ENCODE measurements at places on chromosomes 16 and 17.

DNA sequence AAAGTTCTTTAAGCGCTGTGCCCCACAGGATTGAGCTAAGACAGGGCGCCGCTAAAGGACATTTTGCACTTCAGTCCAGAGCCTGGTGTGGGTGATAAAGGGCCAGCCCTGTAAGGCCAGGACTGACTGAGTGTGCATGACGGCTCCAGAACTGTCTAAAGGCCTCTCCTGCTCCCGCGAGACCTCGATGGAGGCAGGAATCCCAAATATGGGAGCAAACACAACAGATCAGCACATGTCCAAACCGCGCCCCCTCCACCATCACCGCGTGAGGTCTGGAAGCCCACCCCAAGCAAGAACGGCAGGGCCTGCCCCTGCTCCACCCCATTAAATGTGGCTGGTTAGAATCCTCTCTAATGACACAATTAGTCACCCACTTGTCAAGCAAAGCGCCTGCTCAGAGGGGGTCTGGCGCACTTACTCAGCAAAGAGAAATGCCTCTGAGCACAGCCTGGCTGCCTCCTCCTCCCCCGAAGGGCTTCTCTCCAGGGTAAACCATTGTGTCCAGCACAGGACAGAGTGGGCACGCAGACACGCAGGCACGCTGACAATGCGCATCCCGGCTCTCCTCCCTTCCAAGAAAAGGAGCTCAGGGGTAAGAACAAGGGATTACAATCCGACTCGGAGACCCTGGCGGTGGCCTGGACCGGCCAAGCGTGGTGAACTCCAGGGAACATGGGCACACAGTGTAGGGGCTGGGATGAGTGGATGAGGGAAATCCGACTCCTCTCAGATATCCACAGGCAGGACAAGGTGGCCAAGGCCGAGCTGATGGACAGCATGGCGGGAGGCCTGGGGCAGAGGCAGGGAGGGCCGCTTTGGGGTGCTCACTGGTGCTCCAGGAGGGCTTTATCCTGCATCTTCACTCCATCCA lies 1.5 kb downstream of the MXRA7 start:
- DNase-seq: peak; percentile 99

GRCh38 chr17:78359321-78359996 lies 418 bp downstream of the SOCS3 start:
- no peak for DNase-seq

DNA sequence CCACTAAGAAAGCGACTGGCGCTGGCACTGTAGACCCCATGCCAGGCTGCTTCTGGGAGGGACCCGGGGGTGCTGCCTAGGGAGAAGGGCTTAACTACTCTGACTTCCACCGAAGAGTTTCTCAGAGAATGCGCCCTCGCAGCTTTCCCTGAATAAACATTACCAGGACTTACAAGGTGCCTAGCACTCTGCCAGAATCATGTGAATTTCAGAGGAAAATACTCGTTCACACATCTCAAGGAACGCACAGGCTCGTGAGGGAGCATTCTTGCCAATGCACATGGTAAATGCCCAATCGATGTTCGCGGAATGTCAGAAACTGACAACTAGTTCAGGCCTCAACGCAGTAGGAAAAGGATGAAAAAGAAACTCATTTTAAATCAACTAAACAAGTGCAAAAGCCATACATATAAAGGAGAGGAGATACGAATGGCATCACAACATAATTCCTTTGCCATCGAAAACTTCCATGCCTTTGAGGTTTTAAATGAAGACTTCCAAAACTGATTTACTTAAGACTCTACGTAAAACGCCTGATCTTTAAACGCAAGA lies 999 bp downstream of the CMC2 start:
- DNase-seq: peak; percentile 9

DNA sequence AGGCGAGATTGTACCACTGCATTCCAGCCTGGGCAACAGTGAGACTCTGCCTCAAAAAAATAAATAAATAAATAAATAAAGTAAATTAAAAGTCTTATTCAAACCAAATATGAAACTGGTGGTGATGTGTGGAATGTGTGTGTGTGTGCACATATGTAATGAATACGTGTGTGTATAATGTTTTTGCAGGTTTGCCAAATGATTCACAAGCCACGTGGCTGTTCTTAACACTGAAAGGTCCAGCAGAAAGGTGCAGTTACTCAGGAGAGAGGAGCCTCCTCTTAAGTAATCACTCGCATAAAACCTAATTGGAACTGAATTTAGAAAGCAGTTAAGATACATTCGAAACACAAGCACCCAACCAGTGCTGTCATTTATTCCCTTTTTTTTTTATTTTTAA lies 22.9 kb downstream of the GDE1 start:
- no peak for DNase-seq

DNA sequence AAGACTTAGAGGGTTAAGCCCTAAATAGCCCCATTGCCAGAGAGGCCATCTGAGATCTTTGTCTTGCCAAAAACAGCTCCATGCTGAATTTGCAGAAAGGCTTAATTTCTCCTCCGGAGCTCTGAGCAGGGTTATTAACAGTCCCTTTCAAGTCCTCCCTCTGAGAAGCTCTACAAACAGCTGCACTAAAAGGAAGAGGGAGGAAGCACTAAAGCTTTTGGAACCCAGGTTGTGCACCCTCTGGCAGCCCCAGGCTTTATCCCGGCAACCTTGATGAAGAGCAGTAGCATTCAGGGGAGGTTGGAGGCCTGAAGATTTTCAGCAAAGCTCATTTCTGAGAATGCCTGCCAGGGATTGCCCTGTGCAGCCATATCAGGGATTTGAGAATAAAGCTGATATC lies 554.7 kb downstream of the RBFOX1 start:
- no peak for DNase-seq

Data from myocyte (in vitro differentiated cells).